Muscle of leg (tissue), 16 donors: ENCODE measurements at places on chromosomes 2 and 18. TPM values are rescaled to one million over a fixed set of nuclear protein-coding genes. Genes with fewer than 3 reads are reported as not detected.
A peak's percentile ranks its signal among the peaks of the same experiment; 100 is the strongest.

DNA sequence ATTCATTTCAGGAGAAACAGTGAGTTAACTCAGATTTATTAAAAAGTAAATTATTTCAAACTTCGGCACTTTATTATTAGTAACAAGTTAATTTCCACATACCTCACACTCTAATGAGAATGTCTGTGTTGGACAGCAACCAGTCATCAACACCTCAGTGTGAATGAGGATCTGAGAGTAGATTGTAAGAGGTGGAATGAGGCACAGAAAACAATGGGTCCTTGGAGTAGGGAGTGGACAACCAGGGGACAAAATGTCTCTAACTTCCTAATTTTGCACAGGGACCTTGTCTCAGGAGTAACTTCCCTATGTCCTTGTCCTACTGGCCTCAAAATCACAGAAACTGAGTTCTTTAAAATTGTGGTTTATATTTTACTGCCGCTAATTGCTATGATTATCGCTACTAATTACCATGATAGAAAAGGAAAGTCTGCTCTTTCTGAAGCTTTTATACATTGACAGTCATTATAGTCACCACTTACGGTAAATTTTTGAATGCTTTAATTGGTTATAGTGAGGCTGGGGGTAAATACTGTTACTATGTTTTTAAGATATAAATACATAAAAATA is 82.2 kb upstream of the LRPPRC start:
- no peak for DNase-seq

DNA sequence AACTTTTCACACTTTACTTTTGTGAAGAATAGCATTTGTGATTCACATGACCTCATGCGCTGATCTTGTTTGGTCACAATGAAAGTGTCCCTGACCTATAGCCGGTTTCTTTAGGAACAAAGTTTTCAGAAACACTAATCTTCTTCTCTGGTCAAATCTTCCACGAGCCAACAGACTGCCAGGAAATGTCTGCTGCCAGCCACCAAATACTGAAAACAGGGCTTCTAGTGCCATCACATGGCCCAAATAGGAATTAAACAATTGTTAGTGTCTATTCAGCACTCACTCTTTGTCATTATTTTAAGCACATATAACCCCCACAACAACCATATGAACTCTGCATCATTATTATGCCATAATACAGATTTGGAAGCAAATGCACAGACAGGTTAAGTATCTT is 286.5 kb upstream of the SYT4 start:
- peak; percentile 39 for DNase-seq

DNA sequence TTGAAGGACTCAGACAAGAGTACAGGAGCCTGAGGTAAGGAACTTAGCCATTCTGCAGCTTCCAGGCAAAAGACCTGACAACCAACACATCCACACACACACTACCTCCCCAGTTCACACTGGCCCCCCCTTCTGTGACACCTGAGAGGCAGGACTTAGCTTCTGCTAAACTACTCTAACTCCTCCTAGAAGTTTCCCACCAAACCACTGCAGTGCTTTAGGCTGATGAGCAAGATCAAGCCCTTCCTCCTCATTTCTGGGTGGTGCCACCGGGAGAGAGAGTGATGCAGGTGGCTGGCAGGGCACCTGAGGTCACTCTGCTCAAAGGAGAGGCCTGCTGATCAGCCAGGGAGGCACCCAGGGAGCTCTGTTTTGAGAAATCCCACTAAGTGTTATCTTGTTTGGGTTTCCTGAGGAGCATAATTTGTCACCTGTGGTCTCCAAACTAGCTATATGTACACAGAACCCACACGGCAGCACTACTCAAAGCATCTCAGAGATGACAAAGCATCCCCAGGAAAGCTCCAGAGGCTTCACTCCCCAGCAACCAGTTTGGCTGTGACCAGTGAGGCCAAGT is 188.4 kb downstream of the MYO5B start:
- DNase-seq, result no peak

- no peak for DNase-seq
Observed at GRCh38 chr2:42050703-42051542, 3.1 kb downstream of the PKDCC start.

DNA sequence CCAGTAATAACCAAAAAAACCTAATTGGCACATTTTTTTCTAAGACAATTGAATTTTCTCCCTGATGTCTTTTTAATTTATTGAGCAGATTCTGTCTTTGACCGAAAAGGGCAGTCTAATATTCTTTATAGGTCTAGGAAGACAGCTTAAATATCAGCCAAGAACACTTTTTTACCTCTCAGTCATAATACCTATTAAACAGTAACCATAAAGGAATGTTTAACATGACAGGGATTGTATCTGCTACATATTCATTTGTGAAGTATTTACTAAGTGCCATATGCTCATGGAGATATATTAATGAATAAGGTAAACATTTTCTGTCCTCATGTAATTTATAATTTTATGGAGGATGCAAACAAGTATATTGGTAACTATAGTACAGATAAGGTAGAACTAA is 3.1 kb upstream of the HTR2B start:
- DNase-seq, result no peak

GRCh38 chr2:55403256-55403998 is 16.2 kb downstream of the CCDC88A start:
- DNase-seq, result no peak

DNA sequence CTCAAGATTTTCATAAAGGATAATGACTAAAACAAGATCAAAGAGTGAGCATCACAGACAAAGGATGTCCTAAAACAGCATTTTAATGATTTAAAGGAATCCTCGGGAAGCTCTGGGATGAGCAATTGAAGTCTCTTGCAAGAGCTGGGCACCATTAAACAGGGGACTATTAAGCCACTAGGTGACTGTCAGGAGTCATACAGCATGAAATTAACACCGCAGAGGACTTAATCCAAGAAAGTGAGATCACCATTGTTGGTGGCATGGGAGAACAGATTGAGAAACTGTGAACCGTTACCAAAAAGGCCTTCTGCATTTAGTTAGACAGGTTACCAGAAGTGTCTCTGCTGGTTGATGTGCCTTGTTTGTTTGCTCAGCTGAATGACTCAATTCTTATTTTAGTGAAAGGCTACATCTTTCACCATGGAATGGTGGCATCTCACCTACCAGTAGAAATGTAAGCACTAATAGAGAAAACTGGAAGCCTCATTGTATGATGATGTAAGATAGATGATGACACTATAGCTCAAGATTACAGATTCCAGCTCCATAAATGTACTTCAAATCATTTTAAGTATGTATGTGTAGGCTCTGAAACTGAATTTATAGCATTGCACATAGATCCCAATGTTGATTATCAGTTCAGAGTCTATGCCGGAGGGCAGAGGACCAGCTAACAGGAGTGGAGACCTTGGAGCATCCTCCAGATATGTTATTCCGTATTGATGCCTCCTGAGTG is 427.6 kb downstream of the SUCLG1 start:
- DNase-seq, result no peak

GRCh38 chr2:263774-264492 is at the start of gene SH3YL1:
SH3YL1 (minus strand) TSS chr2:264032; CDS start chr2:263984, 48 bp downstream.
- peak; percentile 28 for DNase-seq

- no peak for DNase-seq
Observed at GRCh38 chr2:46446871-46447568, 32.3 kb upstream of the TMEM247 start.

GRCh38 chr2:205628422-205628821 is 53.9 kb upstream of the NRP2 start:
- no peak for DNase-seq

- DNase-seq, result no peak
Observed at GRCh38 chr2:31139671-31140070, 1.4 kb upstream of the GALNT14 start.

- DNase-seq, result peak; percentile 77
Observed at GRCh38 chr2:177763531-177764265, 308.9 kb downstream of the PDE11A start.

GRCh38 chr18:49279041-49279440 is 181.4 kb downstream of the DYM start:
- no peak for DNase-seq

GRCh38 chr2:172551271-172551670 is 4.6 kb upstream of the PDK1 start:
- DNase-seq, result no peak

- no peak for DNase-seq
Observed at GRCh38 chr2:95345081-95345562, 48.0 kb downstream of the KCNIP3 start.

DNA sequence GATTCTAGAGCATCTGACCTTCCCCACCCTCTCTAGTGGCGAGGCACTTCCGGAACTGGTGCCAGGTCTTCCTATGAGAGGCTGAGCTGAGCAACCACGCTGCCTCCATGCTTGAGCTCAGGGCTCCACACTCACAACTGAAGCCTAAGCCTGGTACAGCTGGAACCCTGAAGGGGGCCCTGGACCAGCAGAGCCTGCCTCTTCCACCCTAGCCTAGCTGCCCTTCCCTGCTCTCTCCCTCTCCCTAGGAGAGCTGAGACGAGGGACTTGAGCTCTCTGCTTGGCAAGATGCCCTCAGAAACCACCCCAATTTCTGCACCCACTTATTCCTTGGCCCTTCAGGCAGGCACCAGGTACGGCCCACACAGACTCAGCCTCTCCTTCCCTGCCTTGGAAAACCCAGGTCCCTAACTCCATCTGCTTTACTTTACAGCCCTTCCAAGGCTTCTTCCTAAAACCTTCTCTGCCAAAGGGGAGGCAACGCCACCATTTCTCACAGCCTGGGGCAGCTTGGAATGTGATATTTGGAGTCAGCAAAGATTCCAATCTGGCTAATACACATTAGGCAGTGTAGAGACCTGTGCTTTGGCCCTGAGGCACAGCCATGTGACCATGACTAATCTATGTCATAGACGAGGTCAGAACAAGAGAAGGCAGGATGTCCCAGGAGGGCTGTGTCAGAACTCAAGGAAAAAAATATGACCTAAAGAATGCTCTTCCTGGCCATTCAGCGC is 18.8 kb downstream of the COX7A2L start:
- peak; percentile 48 for DNase-seq

DNA sequence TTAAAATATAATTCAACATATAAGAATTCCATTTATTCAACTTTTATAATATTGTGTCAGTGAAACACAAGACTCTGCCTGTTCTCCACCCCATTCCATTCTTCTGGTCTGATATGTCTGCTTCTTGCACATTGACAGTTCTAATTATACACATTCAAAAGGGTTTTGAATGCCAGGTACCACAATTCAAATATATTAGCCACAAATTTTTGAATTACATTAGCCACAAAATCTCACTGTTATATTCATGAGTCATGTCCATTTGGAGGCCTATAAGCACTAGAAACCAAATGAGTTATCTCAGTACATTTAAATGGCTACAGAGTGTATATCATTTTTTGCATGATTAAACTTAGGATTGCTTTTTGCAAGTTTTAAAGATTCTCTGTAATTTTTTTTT is 72.1 kb downstream of the CCDC150 start:
- no peak for DNase-seq

DNA sequence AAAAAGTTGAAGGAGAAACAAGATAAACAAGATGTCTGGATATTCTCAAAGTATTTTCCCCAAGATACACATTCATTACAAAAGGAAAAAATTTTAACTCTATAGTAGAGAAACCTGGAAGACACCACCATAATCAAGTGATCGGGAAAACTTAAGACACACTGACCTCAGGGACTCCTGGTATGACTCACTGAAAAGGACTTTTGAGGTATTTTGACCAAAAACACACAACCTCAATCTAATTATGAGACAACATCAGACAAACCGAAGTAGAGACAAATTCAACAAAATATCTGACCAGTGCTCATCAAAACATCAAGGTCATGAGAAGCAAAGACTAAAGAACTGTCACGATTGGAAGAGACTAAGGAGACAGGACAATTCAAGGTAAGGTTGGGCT is 34.7 kb downstream of the LPIN2 start:
- no peak for DNase-seq

DNA sequence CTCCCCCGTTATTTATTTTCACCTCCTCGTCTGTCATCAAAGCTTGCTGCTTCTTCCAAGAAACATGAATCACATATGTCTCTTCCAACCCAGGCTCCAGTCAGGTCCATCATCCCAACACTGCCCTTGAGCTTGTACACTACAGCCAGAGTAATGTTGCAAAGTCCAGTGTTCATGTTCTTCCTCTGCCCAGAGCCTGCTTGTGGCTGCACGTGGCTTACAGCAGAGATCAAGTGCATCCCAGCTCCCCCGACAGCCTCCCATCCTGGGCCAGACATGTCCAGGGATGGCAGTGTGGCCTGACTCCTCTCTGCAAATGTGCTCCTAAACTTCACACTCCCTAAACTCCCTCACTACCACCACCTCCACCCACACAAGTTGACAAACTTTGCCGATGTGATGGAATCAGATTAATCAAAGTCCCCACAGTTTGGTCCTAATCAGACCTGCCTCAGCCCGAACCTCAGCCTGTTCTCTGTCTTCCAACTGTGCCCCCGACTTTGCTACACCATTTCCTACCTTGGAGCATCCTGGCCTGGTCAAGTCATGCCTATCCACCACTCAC is 54.2 kb upstream of the MAPRE3 start:
- DNase-seq, result no peak

- DNase-seq, result peak; percentile 75
Observed at GRCh38 chr2:27281855-27282559, at the start of gene TRIM54. TRIM54 (plus strand) TSS chr2:27282429; CDS start chr2:27282732, 303 bp downstream.

DNA sequence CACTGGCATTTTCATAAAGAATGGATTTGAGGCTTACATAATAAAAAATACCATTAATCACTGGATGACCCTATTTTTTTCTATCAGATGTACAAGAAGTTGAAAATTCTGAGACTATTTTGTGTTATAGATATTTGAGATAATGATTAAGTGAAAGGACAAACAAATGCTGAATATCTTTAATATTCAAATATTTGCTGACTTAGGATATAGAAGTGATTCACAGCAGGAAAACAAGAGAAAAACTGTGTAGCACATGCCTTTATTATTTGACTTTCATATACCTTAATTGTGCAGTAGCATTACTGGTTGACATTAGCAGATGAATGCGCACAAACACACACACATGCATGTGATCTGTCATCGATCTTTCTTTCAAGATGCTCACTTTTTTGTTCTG is 766.5 kb downstream of the SATB2 start:
- DNase-seq, result no peak

- DNase-seq, result no peak
Observed at GRCh38 chr2:8413589-8414135, 268.2 kb upstream of the ID2 start.

GRCh38 chr2:3365219-3365618 is 12.4 kb downstream of the EIPR1 start:
- DNase-seq, result no peak

GRCh38 chr2:218999021-218999880 is 6.0 kb upstream of the CRYBA2 start:
- no peak for DNase-seq

GRCh38 chr2:196367633-196368032 is 196.3 kb upstream of the STK17B start:
- no peak for DNase-seq

- DNase-seq, result no peak
Observed at GRCh38 chr2:5150871-5151270, 541.3 kb upstream of the SOX11 start.

Gene PLB1
- total RNA-seq, result 1.6 TPM

Gene FOXD4L1
- total RNA-seq, result 0.13 TPM

Gene ABCB11
- total RNA-seq, result 0.04 TPM

Gene MPP4
- total RNA-seq, result 0.18 TPM

Gene ACVR1C
- total RNA-seq, result 0.09 TPM

Gene UGT1A10
- total RNA-seq, result not detected

Gene PLEKHM3
- total RNA-seq, result 8.7 TPM

Gene SKOR2
- not detected for total RNA-seq

Gene CTAGE1
- not detected for total RNA-seq

Gene ADAM17
- total RNA-seq, result 20.0 TPM

Gene RGPD4
- total RNA-seq, result 0.04 TPM
